ENCODE measurements at places on chromosomes 16 and 17.

DNA sequence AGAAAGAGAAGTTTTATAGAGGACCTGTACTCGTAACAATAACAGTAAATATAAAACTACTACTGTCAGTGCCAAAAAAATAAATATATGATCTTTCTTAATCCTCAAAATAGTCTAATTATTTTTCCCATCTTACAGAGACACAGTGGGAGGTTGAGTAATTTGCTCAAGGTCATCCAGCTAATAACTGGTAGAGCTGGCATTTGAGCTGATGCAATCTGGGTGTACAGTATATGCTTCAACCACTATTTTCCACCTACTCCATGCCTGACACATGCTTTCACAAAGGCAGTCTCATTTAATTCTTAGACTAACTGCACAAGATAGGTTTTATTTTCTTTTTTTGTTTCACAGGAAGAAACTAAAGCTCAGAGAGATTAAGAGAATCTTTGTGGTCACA, 33.6 kb downstream of the PIGL start:
- peak; percentile 70 for DNase-seq

- no peak for DNase-seq
Observed at GRCh38 chr16:67419502-67419901, 3.2 kb upstream of the ZDHHC1 start.

DNA sequence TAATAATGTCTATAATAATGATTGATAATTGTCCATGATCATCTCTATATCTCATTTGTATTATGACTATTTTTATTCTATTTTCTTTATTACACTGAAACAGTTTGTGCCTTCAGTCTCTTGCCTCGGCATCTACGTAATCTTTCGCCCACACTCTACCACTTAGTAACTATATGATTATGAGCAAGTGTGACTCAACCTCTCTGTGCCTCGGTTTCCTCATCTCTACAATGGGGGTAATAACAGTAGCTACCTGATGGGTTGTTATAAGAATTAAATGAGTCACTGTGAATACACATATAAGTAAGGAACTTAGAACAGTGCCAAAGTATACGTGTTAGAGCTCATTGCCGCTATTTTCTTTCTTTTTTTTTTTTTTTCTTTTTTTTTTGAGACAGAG, 3.7 kb upstream of the SLC16A11 start:
- no peak for DNase-seq

- peak; percentile 2 for DNase-seq
Observed at GRCh38 chr16:54538276-54538675, 251.7 kb upstream of the IRX3 start.

DNA sequence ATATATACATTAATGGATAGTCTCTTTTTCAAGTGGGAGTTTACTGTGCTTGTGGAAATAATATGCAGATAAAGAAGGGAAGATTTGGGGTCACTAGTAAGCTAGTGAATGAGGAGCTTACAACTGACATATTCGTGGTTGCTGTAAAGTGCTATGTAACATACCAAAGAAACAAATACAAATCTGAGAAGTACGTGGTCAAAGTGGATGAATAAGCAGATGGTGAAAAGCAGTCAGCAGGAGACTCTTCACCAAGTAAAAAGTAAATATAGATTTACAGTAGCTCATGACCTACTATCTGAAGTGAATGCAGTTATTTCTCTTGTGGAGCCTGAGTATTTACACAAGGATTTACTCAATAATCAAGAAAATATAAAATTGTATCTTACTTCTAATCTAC, 136.6 kb upstream of the ELAC2 start:
- DNase-seq, result no peak

All from fibroblast of gingiva (primary cell).